T-helper 17 cell (primary cell): ENCODE measurements at places on chromosomes 5 and 9.

- no peak for DNase-seq
These were observed 265.7 kb upstream of the KLF4 start for GRCh38 chr9:107755246-107755645.

GRCh38 chr5:14490309-14490711 is 91.3 kb upstream of the OTULINL start:
- DNase-seq: no peak

GRCh38 chr5:34410411-34411139 is 245.6 kb upstream of the RAI14 start:
- no peak for DNase-seq

GRCh38 chr5:179530069-179530998 is 20.0 kb upstream of the RUFY1 start:
- DNase-seq: peak; percentile 24

DNA sequence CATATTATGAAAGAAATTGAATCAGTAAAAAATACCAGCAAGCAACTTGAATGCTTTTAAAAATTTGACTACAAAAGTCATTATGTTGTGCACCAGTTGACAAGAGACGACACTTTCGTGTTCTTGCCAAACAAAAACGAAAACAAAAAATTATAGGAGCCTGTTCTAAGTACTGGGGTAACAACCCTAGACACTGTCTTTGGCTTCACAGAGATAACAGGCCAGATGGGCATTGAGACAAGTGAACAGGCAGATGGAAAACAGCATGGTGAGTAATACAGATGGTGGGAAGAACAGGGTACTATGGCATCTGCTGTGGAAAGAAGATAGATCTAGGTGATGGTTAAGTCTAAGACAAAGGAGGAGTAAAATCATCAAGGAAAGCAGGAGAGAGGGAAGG is 99.0 kb downstream of the CDH12 start:
- DNase-seq: no peak

DNA sequence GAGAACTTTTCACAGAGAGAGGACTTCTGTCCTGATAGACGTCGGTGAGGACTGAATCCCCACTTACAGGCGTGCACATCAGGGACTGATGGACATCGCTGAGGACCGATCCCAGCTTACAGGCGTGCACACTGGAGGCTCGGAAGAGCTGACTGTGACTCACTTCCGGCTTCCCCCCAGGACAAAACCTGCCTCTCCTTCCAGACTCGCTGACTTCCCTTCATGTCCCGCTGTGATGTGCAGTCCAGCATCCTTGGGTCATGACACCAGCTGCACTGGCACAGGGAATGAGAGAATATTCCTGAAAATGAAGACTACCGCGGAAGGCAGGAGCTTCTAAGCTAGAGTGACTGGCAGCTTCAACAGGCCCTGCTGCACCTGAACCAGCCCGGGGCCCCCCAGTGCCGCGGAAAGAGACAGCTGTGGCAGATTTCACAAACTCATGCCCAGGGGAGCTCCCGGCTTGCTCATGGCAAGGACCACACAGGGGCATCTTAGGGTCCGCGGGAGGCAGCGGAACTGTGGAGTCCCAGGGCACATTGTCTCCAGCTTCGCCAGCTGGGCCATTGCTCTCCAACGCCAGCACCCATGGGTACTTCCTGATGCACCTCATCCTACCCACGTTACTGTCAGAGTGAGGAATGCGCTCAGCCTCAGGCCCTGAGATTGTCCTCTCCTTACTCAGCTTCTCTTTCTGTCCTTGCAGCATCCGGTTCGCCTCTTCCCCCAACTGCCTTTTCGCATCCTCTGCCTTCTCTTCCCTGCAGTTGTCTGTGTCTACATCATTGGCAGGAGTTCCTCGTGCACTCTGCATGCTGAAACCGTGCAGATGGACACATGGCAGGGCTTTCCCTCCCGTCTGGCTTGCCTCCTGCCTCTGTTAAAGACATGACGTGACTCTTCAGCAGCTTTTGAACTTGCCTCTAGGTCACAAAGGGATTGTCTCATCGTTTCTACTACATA is 29.5 kb downstream of the SURF6 start:
- no peak for DNase-seq

DNA sequence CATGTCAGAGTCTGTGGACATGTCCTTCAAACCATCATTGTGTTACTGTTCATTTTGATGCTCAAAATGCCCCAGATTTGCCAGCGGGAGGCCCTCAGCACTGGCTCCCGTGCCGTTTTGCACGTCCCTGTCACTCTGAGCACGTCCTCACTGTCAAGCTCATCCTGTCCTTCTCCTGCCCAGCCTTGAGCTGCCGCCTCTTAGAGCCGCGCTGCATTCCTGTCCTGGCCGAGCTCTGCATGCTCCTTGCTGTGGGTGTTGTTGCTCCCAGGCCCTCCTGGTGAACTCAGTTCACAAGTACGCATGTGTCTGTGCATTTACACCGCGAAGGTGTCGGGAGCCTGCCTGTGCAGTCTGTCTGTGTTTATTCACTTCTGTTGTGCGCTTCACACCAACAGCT is 62.2 kb downstream of the WNK2 start:
- DNase-seq: no peak

DNA sequence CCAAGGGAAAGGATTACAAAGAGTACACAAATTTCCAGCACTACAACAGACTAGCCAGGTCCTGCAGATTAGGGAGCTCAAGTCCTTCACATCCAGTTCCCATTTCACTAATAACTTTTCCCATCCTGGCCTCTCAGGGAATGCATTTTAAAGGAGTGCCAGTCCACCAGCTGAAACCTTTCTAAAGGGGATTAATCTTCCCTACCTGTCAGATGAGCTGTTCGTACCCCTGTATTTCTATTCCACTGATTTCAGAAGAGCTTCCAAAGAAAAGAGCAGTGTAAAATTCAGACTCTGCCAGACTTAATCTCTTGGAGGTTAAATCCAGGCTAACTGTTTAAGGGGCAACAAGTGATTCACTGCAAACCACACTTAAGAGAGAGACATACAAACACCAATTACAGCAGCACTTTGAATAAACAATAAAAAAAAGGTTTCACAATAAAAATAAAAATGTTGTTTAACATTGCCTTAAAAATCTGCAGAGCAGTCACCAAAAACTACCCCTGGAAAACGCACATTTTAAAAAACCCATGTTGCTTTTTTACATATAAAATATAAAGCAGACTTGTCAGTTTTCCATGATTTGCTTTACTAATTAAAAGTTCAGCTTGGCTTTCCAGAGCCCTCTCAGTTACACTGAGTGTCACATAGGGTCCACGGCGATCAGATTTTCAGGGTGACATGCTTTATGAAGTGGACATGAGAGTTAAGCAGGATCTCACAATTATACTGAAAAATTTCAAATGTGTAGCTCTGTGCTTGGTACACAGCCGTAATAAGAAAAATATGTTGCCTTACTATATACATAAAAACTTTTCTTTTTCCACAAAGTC is 3.2 kb downstream of the ROR2 start:
- no peak for DNase-seq

- DNase-seq: no peak
These were observed 91.9 kb downstream of the MARCHF3 start for GRCh38 chr5:126938466-126938865.

GRCh38 chr9:77981332-77981731 is 50.3 kb downstream of the GNAQ start:
- DNase-seq: no peak

DNA sequence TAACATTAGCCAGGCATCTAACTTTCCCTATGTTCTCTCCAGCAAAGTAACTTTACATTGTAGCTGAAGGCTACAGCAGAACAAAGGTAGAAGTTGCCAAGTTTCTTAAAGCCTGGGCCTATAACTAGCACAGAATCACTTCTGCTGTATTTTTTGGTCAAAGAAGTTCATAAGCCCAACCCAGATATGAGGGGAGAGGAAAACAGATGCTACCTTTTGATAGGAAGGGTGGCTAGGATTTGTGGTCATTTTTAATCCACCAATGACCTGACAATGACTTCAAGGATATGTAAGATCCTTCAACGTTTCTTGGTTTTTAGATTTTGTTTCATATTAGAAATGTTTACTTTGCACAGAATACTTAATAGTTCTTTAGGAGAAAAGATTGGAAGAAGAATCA is 64.2 kb upstream of the RANBP3L start:
- no peak for DNase-seq

DNA sequence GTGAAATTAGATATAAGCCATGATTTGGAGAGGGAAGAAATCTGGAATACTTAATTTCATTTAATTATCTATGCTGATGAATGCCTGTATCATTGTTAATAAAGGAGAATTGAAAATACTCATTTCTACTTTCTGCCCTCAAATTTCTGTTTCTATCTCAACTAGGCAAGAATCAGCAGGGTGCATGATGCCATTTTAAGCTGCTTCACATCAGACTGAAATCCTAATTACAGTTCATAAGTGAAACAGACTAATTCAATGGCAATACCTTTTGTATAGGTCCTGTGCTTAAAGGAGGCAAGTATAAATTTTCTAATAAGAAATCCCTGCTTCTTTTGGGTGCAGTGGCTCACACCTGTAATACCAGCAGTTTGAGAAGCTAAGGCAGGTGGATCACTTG is 22.3 kb upstream of the TAL2 start:
- no peak for DNase-seq

DNA sequence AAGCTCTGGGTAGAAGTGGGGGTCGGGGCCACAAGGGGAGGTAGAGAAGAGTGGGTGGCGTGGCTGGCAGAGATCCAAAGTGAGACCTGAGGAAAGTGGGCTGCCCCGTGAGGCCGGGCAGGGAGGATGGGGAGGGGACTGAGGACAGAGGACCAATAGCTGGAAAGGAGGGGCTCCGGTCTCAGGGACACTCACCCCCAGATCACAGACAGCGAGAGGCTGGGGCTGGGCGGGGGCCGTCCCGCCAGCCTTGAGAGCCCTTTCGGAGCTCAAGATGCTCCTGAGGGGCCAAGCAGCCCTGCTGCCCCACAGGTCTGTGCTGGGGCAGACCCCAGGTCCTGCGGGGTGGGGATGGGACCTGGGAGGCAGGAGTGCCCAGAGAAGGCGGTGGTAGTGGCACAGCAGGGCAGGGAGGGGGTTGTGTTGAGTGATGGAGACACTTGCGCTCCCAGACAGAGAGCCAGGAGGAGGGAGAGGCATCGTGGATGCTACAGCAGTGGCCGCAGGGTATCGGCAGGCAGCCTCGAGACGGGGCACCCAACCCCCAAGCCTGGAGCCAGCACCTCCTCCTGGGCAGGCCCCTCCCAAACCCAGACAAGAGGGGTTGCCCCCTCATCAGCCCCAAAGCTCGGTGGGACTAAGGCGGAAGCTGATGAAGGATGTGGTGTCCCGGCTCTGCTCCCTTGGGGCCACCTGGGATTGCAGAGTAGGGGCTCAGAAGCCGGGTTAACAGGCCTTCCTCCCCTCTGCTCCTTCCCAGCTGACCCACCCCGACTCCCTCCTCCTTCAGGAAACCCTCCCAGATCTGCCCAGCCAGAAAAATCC is 3.4 kb downstream of the SARDH start:
- no peak for DNase-seq

DNA sequence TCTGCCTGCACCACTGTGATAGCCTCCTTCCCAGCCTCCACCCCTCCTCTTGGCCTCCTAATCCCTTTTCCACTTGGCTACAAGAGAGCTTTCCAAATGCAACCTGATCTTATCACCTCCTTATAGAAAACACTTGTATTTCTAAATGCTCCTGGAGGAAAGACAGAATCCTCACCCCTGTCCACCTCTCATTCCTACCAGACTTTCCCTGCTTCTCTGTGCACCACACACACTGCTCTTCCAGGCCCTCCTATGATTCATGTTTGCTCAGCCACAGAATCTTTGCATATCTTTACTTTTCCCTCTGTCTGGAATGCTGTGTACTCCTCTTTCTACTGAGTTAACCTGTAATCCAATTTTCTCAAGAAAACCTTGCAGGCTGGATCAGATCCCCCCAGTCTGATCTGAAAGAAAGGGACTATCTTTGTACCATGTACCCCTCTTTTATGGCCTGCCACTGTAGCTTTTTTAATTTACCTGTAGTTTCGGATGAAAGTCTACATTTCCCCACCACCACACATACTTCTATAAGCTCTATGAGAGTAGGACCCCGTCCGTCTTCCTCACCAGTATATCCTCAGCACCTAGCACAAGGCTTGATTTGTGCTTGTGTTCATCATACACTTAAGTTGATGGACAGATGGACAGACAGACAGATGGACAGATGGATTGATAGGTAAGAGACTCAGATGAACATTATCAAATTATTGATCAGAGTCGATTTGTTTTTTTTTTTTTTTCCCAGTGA is 95.3 kb downstream of the GALNT10 start:
- DNase-seq: no peak

GRCh38 chr5:5158472-5158895 is 18.4 kb downstream of the ADAMTS16 start:
- DNase-seq: no peak

DNA sequence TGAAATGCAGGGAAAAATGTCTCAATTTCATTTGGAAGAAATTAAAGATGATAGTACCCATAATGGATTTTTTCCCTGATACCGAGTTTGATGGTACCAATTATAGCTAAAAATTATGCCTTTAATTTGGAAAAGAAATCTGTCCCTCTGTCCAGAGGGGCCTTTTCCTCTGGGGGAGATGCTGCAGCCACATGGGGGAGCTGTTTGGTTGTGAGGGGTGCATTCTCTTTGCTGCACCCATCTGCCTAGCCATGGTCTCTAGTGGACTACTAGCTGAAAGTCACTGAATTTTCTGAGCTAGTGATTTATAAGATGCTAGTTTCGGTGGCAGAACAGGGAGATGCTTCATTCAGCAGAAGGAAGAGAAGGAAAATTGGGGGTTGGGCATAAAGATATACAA is 9.6 kb downstream of the SEC61B start:
- no peak for DNase-seq

DNA sequence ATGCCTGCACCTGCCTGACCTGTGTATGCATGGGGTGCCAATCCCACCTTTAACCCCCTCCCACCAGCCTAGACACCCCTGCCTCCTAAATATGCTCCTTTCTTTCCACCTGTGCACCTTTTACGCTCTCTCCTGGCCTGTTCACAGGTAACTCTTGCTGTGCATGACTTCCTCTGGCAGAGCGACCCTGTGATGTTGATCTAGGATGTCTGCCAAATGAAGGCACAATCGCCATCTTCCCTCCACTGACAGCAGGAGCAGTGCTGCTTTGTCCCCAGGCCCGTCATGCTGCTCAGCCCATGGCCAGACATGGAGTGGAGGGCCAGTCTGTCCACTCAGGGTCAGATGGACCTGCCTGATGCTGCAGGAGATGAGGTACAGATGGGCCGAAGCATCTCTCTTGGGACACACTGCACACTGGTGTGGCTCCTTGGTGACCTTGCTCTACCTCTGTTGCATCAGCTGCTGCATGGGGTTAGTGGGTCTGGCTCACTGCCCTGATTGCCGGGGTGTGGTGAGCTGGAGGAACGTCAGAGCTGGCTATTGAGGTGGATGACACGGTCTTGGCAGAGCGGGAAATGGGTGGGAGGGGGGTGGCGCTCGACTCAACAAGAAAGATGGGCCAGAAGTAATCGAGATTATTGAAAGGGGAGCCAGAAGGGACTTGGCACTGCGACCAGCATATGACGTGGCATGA is 101.7 kb upstream of the PITX1 start:
- DNase-seq: no peak

- DNase-seq: no peak
These were observed 534.5 kb downstream of the EBF1 start for GRCh38 chr5:158565017-158565789.

DNA sequence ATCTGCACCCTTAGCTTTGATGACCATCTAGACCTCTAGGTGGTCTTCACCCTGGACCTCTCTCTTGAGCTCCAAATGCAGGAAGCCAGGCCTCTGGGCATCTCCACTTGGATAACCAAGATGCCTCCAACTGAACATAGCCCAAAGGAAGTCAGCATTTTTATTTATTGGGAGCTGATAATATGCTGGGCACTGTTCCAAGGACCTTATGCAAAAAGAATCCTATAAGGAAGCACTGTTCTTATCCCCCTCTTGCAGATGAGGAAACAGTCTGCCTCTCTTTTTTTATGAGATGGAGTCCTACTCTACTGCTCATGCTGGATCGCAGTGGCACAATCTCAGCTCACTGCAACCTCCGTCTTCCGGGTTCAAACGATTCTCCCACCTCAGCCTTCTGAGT is 219.9 kb downstream of the CDK5RAP2 start:
- DNase-seq: no peak
